NCI-H345 (cell line): ENCODE measurements at places on chromosomes 1 and 21.

DNA sequence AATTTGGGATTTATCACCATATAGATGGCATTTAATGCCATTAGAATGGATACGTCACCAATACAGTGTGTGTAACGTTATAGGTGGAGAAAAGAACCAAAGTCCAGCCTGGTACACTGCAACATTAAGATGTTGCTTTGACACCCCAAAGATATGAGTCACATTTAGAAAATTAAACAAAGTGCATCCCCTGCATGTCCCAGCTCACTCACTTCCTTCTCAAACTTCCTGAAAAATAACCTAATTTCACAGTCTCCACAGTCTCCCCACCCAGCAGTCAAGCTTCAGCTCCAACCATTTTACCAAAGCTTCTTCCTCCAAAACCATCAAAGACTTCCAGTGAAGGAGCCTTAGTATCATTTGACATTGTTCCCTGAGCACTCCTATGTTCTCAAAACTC, 111.9 kb downstream of the OMA1 start:
- DNase-seq = no peak

DNA sequence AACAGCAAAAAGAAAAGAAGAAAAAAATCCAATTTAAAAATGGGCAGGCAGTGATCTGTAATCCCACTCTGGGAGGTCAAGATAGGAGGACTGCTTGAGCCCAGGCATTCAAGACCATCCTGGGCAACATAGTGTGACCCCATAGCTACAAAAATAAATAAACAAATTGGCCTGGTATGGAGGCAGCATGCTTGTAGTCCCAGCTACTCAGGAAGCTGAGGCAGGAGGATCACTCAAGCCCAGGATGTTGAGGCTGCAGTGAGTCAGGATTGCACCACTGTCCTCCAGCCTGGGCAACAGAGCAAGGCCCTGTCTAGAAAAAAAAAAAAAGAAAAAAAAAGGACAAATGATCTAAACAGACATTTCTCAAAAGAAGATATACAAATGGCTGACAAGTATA, 99.6 kb downstream of the EIF4G3 start:
- no peak for DNase-seq

- no peak for DNase-seq
These were observed 88.3 kb upstream of the NGF start for GRCh38 chr1:115426231-115426771.

DNA sequence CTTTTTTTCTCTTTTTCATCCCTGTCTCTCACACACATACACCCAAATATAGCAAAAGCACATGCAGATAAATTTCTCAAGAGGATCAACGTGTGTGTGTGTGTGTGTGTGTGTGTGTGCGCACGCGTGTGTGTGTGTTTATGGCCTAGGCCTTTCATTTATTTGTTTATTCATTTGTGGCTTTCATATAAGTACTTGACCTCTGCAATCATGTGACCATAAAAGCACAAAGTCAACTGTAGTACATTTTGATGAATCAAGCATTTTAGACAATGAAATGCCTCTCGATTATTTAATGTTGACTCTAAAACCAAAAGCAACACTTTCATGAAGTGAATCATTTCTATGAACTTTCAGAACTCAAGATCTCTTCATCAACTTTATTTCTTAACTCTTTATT, 194.1 kb upstream of the ADGRL2 start:
- no peak for DNase-seq

- no peak for DNase-seq
These were observed 306.9 kb downstream of the TTLL7 start for GRCh38 chr1:83691953-83692500.

- DNase-seq = no peak
These were observed 11.8 kb downstream of the LAPTM5 start for GRCh38 chr1:30745834-30746208.
